Activated naive CD4-positive, alpha-beta T cell treated with anti-CD3 and anti-CD28 coated beads, Interleukin-2, amount 10 ng/mL, durations not matched to agents 7 days and 5 days (primary cell): ENCODE measurements at places on chromosomes 2 and 18.

DNA sequence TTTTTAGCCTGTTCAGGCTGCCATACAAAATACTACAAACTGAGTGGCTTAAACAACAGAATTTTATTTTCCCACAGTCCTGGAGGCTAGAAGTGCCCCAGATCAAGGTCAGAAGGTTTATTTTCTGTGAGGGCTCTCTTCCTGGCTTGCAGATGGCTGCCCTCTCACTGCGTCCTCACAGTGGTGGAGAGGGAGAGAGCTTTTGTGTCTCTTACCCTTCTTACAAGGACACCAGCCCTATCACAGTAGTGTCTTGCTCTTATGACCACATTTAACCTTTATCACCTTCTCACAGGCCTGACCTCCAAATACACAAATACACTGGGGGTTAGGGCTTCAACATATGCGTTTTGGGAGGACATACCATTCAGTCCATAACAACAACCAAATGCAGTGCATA is 11.7 kb downstream of the WDR7 start:
- DNase-seq = no peak

GRCh38 chr2:36356990-36357846 is 1.6 kb downstream of the CRIM1 start:
- DNase-seq = peak; percentile 36

DNA sequence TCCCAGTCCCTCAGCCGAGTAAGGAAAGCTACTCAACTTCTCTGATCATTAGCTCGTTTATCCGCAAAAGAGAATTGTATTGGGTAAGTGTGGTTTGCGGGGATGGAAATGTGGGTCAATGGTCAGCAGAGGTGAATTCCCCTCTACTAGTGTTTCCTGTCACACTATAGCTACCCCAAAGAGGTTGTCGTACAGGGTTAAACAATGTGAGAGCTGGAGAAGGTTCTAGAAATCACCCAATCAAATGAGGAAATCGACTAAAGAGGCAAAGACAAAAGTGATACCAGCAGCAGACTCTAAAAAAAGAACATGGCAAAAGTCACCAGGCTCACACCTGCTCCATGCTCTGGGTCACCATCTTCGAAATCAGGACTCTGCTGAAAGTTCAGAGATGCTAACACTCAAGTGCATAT is 144.7 kb upstream of the ITGA4 start:
- DNase-seq = peak; percentile 42

GRCh38 chr2:40213071-40213470 is 238.8 kb downstream of the SLC8A1 start:
- no peak for DNase-seq

DNA sequence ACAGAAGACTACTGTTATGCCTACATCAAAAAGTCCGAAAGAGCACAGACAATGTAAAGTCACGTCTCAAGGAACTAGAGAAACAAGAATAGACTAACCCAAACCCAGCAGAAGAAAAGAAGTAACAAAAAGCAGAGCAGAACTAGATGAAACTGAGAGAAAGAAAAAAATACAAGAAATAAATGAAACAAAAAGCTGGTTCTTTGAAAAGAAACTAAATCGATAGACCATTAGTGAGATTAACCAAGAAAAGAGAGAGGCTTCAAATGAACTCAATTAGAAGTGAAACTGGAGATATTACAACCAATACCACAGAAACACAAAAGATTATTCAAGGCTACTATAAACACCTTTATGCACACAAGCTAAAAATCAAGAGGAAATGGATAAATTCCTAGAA is 271.8 kb downstream of the MBD2 start:
- no peak for DNase-seq

DNA sequence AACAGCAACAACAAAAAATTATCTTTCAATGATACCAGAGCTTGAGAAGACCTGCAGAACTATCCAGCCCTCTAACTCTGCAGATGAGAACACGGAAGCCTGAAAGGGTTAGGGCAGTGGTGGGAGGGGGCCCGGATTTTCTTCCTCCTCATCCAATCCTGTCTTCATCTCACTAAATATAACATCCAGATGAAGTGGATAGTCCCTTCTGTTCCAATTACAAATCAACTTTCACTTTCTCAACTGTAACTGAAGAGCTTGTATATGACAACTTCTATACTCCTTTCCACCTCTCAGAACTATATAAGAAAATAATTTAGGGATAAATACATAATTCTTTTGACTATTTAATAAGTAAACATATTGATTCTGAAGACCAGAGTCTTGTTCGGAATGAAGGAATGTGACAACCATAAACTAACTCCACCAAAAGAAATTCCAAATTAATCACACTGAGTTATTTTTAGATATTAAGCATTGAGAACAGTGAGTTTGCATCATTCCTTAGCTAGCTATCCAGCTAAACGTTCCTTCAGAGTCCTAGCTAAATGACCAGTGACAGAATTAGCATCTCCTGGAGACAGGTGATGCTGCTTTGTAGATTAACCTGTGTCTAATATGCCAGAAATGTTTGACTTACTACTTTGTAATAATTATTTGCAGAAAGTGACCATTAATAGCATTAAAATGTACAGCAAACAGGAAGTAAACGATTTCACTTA is 32.7 kb downstream of the SFT2D3 start:
- DNase-seq = no peak

DNA sequence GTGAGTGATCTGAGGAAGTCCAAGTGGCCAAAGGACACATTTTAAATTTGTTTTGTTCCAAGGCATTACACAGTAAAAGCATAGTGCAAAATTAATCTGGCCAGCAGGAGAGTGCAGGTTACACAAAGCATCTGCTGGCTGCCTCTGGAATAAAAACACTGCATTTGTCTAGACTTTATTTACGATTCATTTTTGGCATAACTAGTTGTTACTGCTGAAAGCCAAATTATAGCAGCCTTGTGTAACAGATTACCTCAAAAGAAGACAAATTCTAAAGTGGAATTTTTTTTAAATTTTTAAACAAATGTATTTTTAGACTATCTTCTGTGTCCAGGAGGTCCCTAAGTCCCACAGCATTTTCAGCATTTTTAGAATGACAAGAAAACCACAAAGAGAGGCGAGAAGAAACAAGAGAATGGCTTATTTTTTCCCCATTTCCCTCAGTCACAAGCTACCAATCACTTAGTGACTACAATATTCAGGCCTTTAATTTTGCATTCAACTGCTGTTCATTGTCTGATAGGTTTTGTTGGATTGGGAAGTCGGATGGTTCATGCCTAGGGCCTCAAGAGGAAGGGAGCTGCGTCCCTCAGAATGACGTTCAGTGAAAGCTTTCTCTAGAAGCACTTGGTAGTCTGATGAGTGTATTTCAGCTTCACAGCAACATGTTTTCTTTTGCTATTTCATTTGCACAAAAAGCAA is 46.0 kb downstream of the TMEFF2 start:
- no peak for DNase-seq

GRCh38 chr2:105393373-105394055 is 5.3 kb downstream of the FHL2 start:
- no peak for DNase-seq

DNA sequence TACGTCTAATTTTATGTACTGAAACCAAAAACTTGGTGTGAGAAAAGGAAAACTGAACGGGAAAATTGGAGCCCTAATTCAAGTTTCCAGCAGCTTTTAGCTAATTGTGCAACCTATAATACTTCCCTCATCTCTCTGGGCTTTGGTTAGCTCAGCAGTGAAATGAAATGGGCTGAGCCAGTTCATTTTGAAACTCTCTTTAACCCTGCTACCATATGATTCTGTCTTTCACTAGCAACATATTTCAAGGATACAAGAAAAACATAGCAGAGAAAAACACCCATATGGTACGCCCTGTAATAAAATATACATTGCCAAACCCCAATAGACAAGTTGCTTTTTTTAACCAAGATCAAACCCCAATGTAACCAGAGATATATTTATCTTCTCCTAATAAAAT is 799 bp downstream of the SYT4 start:
- DNase-seq = no peak

DNA sequence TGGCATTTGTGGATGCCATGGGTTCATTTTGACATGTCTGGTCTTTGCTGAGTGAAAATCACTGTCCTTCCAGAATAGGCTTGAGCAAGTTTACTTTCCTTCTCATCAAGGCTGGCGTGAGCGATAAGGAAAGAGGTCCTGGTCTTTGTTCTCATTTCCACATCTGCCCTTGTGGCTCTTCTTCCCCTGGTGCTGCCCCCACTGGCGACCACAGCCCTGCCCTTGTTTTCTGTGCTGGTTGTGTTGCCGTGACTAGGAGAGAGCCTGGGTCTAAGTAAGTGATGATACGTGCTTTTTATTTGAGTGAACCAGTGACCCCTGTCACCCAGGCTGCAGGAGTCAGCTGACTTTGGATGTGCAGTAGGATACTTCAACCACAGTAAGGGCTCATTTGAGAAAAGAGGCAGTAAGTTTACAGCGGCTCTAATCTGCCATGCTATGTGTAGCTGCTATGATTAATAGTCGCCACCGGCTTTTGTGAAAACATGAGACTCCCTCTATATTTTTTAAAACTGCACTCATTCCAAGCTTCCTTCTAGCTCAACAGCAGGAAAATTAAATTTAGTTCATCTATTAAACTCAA is 441.7 kb downstream of the RNF144A start:
- no peak for DNase-seq

DNA sequence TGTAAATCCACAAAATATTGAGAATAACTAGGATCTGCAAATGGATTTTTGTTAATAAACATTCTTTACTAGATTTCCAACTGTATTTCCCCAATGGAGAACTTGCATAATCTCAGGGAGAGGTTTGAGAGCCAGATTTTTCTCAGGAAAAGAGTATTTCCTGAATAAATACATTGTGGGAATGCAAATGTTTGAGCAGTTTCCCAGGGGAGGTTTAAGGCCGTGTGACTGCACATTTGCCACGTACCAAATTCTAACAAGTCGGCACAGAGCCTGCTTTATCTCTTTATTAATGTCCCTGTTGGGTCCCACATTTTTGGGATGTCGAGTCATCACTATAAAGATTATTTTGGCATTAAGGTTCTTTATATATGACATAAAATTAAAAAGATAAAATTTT is 27.0 kb downstream of the TFPI start:
- no peak for DNase-seq

- DNase-seq = no peak
These were observed 20.4 kb upstream of the SP3 start for GRCh38 chr2:173985605-173985992.

DNA sequence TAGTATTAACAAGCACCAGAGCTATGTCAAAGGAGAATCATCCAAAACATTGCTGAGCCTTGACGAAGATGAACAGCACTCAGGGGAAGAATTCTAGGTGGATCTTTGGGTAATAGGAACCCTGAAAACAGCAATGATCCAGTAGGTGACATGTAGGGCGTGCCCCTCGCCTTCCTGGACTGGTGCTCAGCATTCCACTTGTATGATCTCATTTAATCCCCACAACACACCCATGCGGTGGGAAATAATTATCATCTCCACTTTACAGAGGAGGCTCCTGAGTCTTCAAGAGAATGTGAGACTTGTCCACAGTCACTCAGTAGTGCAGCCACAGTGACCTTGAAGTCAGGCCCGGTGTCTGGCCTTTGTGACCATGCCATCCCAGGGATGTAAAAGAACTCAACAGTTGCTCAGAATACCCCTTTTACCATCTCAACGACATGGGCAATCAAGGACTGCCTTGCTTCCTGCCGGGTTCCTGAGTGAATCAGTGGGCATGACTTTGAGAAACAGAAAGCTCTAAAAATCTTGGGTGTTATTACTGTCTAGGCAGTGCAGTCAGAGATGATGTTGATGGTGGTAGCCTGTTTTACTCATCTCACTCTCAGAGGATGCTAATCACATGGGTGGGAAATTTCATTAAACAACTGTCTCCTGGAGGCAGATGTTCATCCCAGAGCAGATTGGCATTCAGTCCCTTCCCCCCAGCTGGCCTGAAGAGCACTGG is 161.6 kb downstream of the BCL11A start:
- no peak for DNase-seq

- DNase-seq = no peak
These were observed 44.6 kb downstream of the SLC35F5 start for GRCh38 chr2:113711851-113712250.

- DNase-seq = peak; percentile 64
These were observed 1.1 kb downstream of the TRABD2A start for GRCh38 chr2:84879584-84880394.

DNA sequence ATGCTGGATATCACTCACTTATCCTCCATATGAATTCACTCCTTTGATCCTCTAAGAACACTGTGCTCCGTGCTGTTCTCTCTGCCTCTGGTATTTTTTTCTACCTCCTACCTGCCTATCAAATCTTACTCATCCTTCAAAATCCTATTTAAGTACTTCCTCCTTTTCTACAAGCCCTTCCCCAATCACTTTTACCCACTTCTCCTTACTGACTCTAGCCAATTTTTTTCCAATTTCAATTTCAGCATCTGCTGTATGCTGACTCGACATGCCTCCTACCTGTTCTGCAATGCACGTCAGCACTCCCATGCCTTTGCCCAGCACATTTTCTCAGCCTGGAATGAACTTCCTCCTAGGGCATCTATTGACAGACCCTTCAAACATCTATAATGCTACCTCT is 37.3 kb upstream of the LNPK start:
- DNase-seq = no peak

DNA sequence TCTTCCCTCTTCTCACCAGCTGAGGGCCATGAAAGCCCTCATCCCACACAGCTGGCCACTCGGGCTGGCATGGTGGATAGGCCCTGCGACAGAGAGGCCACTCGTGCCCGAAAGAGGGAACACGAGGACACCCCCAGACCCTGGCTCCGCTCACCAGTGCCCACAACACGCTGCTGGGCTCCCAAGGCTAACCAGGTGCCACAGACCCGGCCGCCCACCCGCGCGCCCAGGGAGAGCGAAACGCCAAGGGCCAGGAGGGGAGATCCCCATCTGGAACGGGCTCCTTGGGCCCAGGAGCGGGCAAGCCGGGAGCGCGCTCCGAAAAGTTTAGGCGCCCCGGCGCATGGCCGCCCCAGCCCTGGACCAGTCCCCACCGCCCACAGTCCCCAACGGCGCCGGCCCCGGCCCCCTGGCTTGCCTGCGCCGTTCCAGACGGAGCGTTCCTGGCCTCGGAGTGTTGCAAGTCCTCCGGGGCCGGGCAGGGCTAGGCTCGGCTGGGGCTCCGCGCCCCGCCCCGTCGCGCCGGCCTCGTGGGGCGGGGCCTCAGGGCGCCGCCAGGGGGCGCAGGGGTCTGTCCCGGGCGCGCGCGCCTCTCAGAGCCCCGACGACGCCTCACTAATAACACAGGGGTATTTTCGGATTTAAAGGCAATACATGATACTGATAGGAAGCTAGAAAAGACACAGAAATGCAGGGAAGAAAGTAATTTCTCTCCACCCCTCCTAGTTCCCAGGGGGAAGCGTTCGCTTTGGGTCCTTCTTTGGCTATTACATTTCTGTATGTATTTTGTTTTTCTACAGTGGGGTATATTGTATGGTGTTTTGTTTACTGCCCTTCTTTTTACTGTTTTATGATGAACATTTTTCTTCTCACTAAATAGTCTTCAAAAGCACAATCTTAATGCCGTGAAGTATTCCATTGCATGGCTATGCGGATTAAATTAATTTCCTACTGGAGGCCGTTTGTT is at the start of gene TMBIM1:
Gene TMBIM1 (minus strand): TSS at position 456 of the 967 bp plus-strand sequence. CDS start 10,362 bp downstream, outside the sequence.
- DNase-seq = peak; percentile 82
